ENCODE measurements at places on chromosomes 5 and 9. TPM values are rescaled to one million over a fixed set of nuclear protein-coding genes. Genes with fewer than 3 reads are reported as not detected.

GRCh38 chr9:37471942-37472684 is 6.9 kb upstream of the ZBTB5 start:
- H3K4me1 ChIP-seq: peaks cover 13% of the 10 kb centered on the region
- H3K27ac ChIP-seq: peak overlapping the region; percentile 81
- no peaks in the 10 kb centered on the region for H3K36me3 ChIP-seq
- peaks cover 10% of the 10 kb centered on the region for H3K27me3 ChIP-seq
- peak overlapping the region; percentile 81 for H3K4me3 ChIP-seq

- H3K4me3 ChIP-seq: no peak overlapping the region
- no peak overlapping the region for H3K27ac ChIP-seq
- DNase-seq: no peak
- H3K36me3 ChIP-seq: no peaks in the 10 kb centered on the region
- peaks cover 2% of the 10 kb centered on the region for H3K27me3 ChIP-seq
- no peaks in the 10 kb centered on the region for H3K4me1 ChIP-seq
These were observed 57.9 kb downstream of the PTCD2 start for GRCh38 chr5:72377910-72378638.

GRCh38 chr5:73104326-73104725 is 16.0 kb upstream of the TMEM171 start:
- no peaks in the 10 kb centered on the region for H3K36me3 ChIP-seq
- no peak overlapping the region for H3K27ac ChIP-seq
- no peak overlapping the region for H3K4me3 ChIP-seq
- peaks cover 20% of the 10 kb centered on the region for H3K27me3 ChIP-seq
- no peak for DNase-seq

Gene RC3H2
- 55.0 TPM for total RNA-seq

Gene FOXD4
- total RNA-seq: 0.22 TPM

DNA sequence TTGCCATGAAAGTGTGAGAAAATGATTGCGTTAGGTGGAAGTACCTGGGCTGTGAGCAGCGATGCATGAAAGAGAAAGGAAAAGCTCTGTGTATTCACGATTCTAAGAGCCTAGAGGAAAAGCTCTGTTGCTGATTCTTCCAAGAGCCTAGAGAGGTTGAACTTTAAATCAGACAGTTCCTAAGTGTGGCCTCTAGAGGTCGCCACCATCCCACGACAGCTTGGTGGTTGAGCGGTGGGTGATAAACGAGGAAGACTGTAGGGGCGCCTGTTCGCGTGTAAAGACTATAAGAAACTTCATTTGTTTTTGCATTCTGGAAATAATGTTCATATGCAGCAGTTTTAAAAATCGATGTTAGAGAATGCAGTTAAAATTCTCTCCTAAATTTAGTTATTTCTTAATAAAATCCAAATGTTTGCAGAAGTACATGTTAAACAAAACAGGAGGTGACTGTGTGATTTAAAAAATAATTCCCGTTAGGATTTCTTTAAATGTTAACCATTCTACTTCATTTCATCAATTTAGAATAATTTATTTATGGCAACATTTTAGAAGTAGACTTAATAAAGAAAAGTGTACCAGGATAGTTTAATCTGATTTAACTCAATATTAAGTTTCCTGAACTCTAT is 107.7 kb downstream of the TENT4A start:
- peaks cover 19% of the 10 kb centered on the region for H3K27me3 ChIP-seq
- H3K36me3 ChIP-seq: no peaks in the 10 kb centered on the region
- H3K4me1 ChIP-seq: peaks cover 1% of the 10 kb centered on the region

- DNase-seq: no peak
- H3K36me3 ChIP-seq: peaks cover 86% of the 10 kb centered on the region
- no peak overlapping the region for H3K4me3 ChIP-seq
- H3K4me1 ChIP-seq: no peaks in the 10 kb centered on the region
These were observed 9.8 kb downstream of the ZNF354B start for GRCh38 chr5:178869577-178869976.

Gene EQTN
- total RNA-seq: not detected

DNA sequence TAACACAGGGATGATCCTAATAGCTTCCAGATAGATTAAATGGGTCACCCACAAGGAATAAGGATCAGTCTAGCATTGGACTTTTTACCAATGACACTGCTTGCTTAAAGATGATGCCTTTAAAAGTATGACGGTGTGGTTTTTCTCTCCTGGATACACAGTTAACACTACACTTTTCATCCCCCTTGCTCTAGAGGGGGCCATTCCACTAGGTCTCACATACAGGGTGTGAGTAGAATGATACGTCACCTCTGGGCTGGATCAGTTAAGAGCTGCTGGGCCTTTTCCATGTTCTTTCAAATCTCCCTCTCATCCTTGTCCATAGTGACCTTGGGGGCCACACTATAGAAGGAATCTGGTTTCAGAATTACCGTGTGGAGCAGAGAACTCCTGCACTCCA is 140.6 kb downstream of the FSTL4 start:
- peaks cover 5% of the 10 kb centered on the region for H3K4me1 ChIP-seq
- peaks cover 23% of the 10 kb centered on the region for H3K27me3 ChIP-seq
- DNase-seq: no peak
- H3K36me3 ChIP-seq: no peaks in the 10 kb centered on the region

Gene SNCAIP
- total RNA-seq: not detected

DNA sequence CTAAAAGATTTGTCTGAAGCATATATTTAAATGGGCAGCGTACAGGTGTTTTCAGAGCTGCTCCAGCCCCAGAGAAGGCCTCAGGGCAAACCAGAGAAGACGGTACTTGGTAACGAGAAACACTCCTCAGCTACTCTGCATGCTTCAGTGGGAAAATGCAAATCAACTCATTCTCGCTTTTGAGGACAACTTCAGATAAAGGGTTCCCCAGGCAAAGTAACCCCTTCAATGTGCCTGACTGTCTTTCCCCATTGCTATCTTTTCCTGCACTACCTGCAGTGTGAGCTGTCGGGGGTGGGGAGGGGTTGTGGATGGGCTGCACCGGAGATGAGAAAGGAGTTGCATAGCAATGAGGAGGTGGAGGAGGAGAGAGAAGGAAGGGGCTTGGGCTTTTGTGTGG is 339.7 kb upstream of the CLINT1 start:
- H3K36me3 ChIP-seq: no peaks in the 10 kb centered on the region
- no peak overlapping the region for H3K27ac ChIP-seq
- H3K27me3 ChIP-seq: peaks cover 10% of the 10 kb centered on the region
- no peaks in the 10 kb centered on the region for H3K4me1 ChIP-seq
- H3K4me3 ChIP-seq: no peak overlapping the region
- DNase-seq: no peak

DNA sequence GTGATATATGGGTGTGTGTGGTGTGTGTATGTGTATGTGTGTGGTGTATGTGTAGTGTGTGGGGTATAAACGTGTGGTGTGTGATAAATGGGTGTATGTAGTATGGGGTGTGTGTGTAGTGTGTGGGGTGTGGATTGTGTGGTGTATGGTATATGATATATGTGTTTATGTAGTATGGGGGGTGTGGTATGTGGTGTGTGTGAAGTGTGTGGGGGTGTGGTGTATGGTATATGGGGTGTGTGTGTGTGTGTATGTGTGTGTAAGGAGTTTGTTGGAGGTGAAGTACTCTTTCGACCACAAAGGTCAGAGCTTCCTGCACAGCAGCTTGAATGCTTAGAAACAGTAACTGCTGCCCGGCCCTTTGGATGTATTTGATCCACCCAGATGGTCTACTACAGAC is 145.2 kb upstream of the IQGAP2 start:
- DNase-seq: no peak
- peaks cover 4% of the 10 kb centered on the region for H3K4me1 ChIP-seq
- H3K27ac ChIP-seq: no peak overlapping the region
- peaks cover 5% of the 10 kb centered on the region for H3K36me3 ChIP-seq

GRCh38 chr5:150142959-150143349 is 12.7 kb downstream of the PDGFRB start:
- peaks cover 2% of the 10 kb centered on the region for H3K27me3 ChIP-seq
- no peak overlapping the region for H3K27ac ChIP-seq
- DNase-seq: no peak
- H3K36me3 ChIP-seq: peaks cover 4% of the 10 kb centered on the region
- H3K4me3 ChIP-seq: no peak overlapping the region

GRCh38 chr9:117427357-117427913 is 12.6 kb upstream of the ASTN2 start:
- no peak for DNase-seq
- no peaks in the 10 kb centered on the region for H3K36me3 ChIP-seq
- no peak overlapping the region for H3K4me3 ChIP-seq
- no peaks in the 10 kb centered on the region for H3K27me3 ChIP-seq
- no peaks in the 10 kb centered on the region for H3K4me1 ChIP-seq

Gene GIN1
- 10.3 TPM for total RNA-seq

Gene DIPK1B
- total RNA-seq: not detected

GRCh38 chr9:5447337-5447736 is 3.0 kb upstream of the CD274 start:
- DNase-seq: no peak
- H3K27me3 ChIP-seq: no peaks in the 10 kb centered on the region
- peak overlapping the region; percentile 47 for H3K27ac ChIP-seq
- H3K36me3 ChIP-seq: no peaks in the 10 kb centered on the region
- peak overlapping the region; percentile 1 for H3K4me3 ChIP-seq
- H3K4me1 ChIP-seq: peaks cover 42% of the 10 kb centered on the region

DNA sequence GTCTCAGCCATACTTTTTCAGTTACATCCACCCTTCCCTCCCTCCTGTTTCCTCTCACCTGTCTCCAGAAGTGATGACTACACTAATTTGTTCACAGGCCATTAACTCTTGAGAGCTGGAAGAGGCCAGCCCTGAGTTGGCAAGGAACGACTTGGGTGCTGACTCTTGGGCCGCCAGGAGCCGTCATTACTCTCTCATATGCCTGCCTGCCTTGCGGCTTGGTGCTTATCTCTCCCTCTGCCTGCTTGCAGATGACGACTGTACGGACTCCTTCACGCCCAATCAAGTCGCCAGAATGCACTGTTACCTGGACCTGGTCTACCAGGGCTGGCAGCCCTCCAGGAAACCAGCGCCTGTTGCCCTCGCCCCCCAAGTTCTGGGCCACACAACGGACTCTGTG is 66.1 kb downstream of the PAPPA start:
- no peak overlapping the region for H3K27ac ChIP-seq
- H3K27me3 ChIP-seq: no peaks in the 10 kb centered on the region

Gene CNTNAP3B
- total RNA-seq: not detected

Gene FAM200C
- total RNA-seq: 0.71 TPM

GRCh38 chr5:169742771-169743296 is 105.8 kb downstream of the DOCK2 start:
- DNase-seq: no peak
- no peak overlapping the region for H3K27ac ChIP-seq
- H3K4me1 ChIP-seq: no peaks in the 10 kb centered on the region
- H3K4me3 ChIP-seq: no peak overlapping the region
- H3K36me3 ChIP-seq: peaks cover 44% of the 10 kb centered on the region

- H3K27me3 ChIP-seq: peaks cover 24% of the 10 kb centered on the region
- DNase-seq: no peak
- H3K36me3 ChIP-seq: no peaks in the 10 kb centered on the region
- H3K4me3 ChIP-seq: no peak overlapping the region
- H3K4me1 ChIP-seq: peaks cover 5% of the 10 kb centered on the region
These were observed 8.2 kb upstream of the NIPAL4 start for GRCh38 chr5:157451806-157452205.

- H3K4me1 ChIP-seq: peaks cover 15% of the 10 kb centered on the region
- DNase-seq: no peak
- no peak overlapping the region for H3K4me3 ChIP-seq
- H3K36me3 ChIP-seq: no peaks in the 10 kb centered on the region
- no peak overlapping the region for H3K27ac ChIP-seq
- no peaks in the 10 kb centered on the region for H3K27me3 ChIP-seq
These were observed 140.5 kb downstream of the SNX18 start for GRCh38 chr5:54658010-54658409.

DNA sequence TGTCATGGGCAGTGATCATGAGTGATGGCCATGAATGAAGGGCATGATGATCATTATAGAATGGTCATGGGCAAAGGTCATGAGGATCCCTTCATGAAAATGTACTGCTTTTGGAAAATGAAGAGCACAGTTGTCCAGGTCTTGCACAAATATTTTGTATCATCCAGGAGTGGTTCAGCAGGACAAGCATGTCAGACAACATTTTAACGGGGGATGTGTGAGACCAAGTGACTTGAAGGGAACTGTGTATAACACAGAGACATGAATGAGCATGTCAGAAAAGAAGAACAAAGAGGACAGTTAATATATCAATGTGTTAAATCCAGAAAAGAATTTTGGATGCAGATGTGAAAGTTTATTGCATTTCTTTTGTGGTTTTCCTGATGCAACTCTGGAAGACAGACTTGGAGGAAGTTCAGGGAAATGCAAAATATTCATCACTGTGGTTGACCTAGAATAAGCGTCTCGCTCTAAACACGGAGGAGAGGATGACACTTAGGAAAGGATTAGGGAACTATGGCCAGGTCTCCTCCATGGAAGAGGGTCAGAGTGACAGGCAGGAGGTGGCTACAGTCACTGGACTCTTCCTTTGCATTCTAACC is 116.1 kb upstream of the IRX4 start:
- H3K4me1 ChIP-seq: peaks cover 4% of the 10 kb centered on the region
- H3K27me3 ChIP-seq: peaks cover 7% of the 10 kb centered on the region
- no peak for DNase-seq
- H3K27ac ChIP-seq: no peak overlapping the region

- peaks cover 9% of the 10 kb centered on the region for H3K4me1 ChIP-seq
- no peaks in the 10 kb centered on the region for H3K27me3 ChIP-seq
- DNase-seq: no peak
- H3K4me3 ChIP-seq: no peak overlapping the region
- H3K36me3 ChIP-seq: no peaks in the 10 kb centered on the region
These were observed 61.4 kb upstream of the CKMT2 start for GRCh38 chr5:81171769-81172168.

GRCh38 chr5:39761199-39761950 is 336.6 kb upstream of the DAB2 start:
- H3K27me3 ChIP-seq: peaks cover 7% of the 10 kb centered on the region
- no peak overlapping the region for H3K4me3 ChIP-seq
- no peaks in the 10 kb centered on the region for H3K4me1 ChIP-seq
- no peak for DNase-seq
- H3K27ac ChIP-seq: no peak overlapping the region
- no peaks in the 10 kb centered on the region for H3K36me3 ChIP-seq

DNA sequence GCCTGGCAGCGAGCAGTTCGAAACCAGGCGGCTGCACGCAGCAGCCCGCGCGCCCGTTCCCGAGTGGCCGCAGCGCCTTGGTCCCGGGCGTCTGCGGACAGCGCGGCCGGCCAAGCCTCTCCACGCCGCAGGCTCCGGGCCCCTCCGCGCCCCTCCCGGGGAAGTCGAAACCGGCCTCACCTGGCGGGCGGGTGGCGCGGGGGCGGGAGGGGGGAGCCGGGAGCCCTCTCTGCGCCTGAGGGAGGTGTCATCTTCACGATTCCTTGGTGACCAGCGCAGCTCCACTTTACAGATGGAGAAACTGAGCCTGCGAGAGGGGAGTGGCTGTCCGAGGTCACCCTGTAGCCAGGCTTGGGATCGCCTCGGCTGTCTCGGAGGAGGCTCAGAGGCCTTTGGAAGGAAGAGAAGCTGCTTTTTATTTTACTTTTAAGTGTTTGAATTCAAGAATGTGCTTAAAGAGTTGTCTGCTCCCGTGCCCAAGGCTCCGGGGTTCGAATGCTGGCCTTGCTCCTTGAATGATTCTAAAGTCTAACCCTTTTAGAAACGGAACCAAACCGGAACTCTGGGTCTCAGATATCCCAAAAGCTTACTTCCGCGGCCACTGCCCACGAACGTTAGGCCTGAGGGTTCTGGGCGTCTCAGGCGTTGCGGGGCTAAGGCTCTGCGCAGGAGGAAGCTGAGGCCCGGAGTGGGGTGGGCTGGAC is 662 bp downstream of the SUSD3 start:
- H3K4me1 ChIP-seq: peaks cover 44% of the 10 kb centered on the region
- H3K4me3 ChIP-seq: peak overlapping the region; percentile 95
- peak overlapping the region; percentile 93 for H3K27ac ChIP-seq
- H3K36me3 ChIP-seq: peaks cover 5% of the 10 kb centered on the region

Gene GABRA1
- not detected for total RNA-seq

All from activated naive CD8-positive, alpha-beta T cell treated with anti-CD3 and anti-CD28 coated beads, Interleukin-2, amount 10 ng/mL, durations not matched to agents 7 days and 5 days (primary cell).